Activated T-cell treated with anti-CD3 and anti-CD28 coated beads for 24 hours (primary cell): ENCODE measurements at places on chromosomes 4 and X.

GRCh38 chr4:174646326-174646725, 124.0 kb upstream of the HPGD start:
- no peak for DNase-seq

DNA sequence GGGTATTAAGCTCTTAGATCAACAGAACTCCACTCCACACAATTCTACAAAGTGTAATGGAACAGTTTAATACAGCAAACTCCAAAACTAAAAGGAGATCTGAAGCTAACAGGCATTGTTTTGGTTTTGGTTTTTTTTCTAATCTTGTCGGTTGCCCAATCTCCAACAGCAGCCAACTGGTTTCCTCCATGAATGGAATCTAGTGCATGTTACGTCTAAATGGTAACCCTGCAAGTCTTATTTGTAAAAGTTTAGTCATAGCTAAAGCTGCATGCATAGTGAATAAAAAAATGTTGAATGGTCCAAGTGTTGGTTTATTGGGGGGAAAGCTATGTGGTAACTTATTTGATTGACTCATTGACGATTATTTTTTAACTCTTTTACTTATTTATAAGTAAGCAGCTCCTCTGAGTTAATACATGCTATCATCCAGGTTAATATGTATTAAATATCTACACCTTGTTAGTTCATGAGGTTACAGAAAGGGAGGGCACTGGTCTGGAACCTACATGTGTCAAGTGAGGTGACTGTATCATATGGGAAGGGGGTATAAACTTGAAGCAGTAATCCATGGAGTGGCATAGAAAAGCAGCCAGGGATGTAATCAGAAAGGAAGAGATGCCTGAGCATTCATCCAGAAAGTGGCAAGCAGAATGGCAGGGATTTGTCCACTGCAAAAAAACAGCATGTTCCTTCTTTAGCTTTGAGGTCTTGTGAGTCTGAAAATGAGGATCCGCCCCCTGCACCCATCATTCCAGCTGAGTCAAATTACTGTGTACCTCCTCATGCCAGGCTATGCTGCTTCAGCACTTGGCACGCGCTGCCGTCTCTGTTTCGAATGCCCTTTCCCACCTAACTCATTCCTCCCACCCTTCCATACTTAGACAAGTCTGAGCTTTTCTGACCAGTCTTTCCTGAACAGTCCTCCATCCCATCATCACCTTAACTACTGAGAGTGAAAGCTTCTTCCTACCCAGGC, 81.7 kb downstream of the PDGFC start:
- no peak for DNase-seq

DNA sequence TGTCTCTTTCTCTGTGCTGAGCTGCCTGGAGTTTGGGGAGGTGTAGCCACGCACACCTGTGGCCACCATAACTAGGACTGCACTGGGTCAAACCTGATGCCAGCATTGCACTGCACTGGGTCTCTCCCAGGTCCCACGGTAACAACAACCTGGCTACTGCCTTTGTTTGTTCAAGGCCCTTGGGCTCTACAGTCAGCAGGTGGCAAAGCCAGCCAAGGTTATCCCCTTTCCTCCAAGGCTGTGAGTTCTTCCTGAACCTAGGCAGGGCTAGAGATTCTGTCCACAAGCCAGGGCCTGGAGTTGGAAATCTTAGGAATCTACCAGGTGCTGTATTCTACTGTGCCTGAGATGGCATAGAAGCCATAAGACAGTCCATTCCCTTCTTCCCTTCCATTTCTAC, 126.7 kb upstream of the MAGEE2 start:
- no peak for DNase-seq

DNA sequence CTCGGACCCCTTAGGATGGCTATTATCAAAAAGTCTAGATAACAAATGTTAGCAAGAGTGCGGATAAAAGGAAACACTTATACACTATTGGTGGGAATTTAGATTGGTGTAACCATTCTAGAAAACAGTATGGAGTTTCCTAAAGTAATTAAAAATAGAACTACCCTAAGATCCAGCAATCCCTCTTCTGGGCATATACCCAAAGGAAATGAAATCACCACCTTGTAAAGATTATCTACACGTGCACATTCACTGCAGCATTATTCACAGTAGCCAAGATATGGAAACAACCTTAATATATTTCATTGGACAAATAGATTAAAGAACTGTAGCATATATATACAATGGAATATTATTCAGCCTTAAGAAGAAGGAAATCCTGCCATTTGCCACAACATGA, 462.4 kb downstream of the IQCM start:
- DNase-seq: no peak

DNA sequence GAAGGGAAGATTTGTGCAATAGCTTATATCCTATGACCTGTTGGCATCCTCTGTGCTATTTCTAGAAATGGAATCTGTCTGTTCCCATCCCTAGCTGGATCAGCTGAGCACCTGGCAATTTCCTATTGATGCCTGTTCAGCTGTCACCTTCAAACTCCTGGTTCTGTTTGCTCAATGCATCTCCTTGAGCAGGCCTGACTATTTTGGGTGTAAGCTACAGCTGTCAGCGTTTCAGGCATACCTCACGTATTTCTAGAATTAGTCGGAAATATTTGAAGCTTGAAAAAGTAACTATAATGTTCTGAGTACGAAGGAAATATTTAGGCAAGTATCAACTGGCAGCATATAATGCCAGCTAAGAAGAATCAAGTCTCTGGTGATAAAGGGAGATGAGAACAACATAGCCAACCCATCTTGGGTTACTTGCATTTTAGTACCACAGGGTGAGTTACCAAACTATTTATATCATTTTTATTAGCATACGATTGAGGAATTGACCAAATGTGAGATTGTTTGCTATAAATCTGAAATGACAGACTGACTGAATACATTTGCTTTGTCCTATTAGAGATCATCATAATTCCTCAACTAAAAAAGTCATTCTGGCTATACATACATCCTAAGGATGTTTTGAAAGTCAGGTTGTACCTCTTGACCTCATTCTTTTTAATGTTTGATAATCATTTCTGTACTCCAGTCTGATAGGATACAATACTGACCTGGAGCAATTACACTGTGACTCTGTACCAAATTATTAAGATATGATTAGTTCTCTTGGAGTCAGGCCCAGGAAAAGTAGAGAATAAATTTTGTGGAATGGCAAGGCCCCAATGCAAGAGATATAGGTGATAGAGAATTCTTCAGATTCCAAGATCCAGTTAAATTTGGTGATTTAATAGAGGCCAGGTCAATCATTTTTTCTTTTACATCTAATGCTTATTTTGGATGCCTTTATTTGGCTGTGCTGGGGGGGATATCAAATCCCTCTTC, 36.4 kb upstream of the PLAC1 start:
- DNase-seq: no peak

DNA sequence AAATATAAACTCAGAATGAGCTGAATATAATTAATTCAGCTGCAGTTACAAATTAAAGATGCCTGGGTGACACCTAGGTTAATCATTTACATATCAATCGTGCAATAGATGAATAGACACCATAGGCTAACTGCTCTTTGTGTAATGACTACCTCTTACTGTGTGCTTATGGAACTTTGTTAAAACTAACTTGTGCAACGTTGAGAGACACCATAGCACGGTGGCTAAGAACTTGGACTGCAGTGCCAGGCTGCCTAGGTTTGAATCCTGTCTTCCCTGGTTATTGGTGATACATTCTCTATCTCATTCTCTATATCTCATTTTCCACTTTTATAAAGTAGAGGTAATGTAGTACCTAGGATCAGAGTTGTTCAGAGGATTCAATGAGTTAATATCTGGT, 46.9 kb downstream of the SMAD1 start:
- DNase-seq: no peak

DNA sequence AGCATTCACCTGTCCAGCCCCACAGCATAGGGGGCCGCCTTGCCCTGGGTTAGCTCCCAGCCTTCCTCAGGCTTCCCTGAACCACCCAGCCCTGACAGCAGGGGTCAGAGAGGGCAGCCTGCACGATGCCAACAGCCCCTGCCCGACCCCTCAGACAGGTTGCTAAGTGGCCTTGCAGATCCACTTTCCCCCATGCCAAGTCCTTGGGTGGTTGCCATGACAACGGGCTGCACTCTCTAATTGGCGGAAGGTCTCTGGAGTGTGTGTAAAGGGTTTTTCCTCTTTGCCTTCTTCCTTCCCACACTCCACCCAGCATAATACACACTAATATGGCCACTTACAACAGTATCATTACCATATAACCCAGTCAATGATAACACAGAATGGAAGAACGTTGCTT, 99.6 kb upstream of the AFAP1 start:
- DNase-seq: no peak

DNA sequence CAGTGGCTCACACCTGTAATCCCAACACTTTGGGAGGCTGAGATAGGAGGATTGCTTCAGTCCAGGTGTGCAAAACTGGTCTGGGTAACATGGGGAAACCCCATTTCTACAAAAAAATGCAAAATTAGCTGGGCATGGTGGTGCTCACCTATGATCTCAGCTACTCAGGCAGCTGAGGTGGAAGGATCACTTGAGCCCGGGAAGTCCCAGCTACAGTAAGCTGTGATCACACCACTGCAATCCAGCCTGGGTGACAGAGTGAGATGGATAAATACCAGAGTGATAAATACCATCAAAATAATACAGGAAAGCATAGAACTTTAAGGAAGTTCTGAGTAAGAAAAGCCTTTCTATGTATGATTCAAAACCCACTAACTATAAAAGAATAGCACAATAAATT, 52.8 kb downstream of the LRBA start:
- DNase-seq: no peak

DNA sequence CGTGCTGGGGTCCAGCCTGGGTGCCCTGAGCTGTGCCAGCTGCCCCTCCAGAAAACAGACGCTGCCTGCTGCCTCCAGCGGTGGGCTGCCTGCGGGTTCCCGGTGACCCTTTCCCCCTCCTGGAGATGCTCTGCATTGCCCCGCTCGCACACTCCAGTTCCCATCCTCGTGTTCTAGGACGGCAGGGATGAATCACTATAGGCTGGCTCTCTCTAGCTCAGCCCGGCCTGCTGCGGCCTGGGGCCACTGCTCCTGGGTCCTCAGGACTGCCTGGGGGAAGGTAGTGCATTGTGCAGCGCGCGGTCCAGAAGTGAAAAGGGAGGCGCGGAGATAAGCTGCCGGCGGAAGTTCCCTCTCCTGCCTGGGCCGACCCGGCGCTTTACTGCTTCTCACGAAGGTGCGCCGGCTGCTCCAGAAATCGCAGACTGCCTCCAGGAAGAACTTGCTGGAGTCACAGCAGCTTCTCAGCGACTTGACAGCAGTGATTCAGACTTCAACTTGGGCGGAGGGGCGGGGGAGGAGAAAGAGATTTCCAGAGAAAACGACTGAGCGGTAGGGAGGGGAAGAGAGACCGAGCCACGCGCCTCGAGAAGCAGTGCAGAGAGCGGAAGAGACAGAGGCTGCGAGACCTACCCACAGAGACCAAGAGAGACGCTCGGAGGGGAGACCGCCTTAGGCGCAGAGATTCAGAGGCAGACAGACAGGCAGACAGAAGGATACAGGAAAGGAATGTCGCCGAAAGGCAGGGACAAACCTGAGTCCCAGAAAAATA, 6.7 kb upstream of the MSX1 start:
- no peak for DNase-seq

DNA sequence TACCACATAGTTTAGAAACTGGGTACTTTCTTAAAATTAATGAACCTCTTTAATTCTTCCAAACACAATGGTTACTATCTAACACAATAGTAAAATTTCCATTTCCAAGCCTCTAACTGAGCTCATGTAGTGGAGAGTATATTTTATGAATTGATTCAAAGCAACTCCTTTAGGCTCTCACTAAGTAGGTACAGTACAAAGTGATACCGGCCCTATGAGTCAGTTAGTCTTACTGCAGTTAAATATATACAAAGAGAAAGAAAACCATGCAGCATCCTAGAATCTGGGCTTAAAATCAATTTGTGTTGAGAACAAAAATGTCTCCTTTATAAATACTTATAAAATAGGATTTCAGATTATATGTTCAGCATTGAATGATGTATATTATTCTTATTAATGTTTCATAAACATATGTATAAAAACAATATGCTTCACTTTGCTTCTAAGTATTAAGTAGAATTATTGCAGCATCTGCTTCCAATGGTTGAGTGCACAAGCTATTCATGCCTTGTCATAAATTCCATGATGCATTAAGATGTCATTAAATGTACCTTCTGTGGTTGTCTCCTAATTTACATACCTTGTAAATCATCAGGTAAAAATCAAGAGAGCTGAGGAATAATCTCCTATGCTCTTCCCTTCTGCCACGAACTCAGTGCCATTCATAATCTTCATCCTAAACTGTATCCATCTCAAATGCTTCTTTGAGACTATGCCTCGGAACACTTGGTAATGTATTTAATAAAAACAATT, 1037.8 kb downstream of the STPG2 start:
- DNase-seq: no peak

- DNase-seq: no peak
These were observed 263.8 kb downstream of the ARHGAP24 start for GRCh38 chr4:85738721-85739120.

- DNase-seq: no peak
These were observed 29.0 kb downstream of the VCX3A start for GRCh38 chrX:6505960-6506359.

- DNase-seq: no peak
These were observed 252.7 kb downstream of the OPHN1 start for GRCh38 chrX:68180579-68180978.

GRCh38 chrX:11647138-11647537, 18.6 kb downstream of the ARHGAP6 start:
- DNase-seq: no peak

- no peak for DNase-seq
These were observed 176.3 kb upstream of the GK2 start for GRCh38 chr4:79584352-79584751.

DNA sequence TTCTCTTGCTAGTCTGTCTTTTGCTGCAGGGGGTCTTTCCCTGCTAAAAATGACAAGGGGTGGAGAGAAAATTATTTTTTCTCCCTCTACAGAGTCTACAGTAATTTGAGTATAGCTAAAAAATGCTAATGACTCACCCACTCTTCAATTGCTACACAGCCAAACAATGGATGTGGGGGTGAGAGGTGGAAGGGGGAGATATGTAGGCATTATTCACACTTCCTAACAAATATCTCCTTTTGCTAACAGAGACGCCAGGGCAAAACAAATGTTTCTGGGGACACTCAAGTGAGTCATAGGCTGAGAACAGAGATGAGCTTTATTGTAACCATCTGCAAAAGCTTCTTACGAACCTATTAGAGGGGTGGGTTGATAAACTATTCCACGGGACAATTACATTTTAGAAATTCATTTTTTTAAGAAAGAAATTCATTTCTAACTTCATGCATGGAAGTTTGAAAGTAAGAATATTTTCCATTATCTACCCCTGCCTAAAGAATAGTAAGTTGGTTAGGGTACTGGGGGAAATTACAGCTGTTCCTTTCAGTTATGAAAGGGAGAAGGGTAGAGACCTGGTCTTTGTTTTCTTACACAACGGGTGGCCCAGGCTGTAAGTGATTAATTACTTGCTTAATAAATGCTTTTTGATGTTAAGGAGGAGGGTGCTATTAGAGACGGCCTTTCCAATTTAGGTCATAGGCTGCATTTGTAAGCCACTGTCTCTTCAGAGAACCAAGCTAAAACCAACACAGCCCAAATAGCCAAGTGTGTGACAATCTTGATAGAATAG, 12.8 kb downstream of the SCD5 start:
- no peak for DNase-seq
